ENCODE measurements at places on chromosomes 6 and 20. TPM values are rescaled to one million over a fixed set of nuclear protein-coding genes. Genes with fewer than 3 reads are reported as not detected.
A peak's percentile ranks its signal among the peaks of the same experiment; 100 is the strongest.

SLPI gene
- total RNA-seq = 44.2 TPM

PNPLA1 gene
- total RNA-seq = not detected

GRCh38 chr20:3423126-3423525, 15.7 kb upstream of the DNAAF9 start:
- no peak for DNase-seq

- DNase-seq = no peak
Measured at GRCh38 chr6:39610221-39610620, 115.0 kb downstream of the KIF6 start.

GRCh38 chr6:114580882-114581281, 238.1 kb upstream of the HS3ST5 start:
- DNase-seq = no peak

DNA sequence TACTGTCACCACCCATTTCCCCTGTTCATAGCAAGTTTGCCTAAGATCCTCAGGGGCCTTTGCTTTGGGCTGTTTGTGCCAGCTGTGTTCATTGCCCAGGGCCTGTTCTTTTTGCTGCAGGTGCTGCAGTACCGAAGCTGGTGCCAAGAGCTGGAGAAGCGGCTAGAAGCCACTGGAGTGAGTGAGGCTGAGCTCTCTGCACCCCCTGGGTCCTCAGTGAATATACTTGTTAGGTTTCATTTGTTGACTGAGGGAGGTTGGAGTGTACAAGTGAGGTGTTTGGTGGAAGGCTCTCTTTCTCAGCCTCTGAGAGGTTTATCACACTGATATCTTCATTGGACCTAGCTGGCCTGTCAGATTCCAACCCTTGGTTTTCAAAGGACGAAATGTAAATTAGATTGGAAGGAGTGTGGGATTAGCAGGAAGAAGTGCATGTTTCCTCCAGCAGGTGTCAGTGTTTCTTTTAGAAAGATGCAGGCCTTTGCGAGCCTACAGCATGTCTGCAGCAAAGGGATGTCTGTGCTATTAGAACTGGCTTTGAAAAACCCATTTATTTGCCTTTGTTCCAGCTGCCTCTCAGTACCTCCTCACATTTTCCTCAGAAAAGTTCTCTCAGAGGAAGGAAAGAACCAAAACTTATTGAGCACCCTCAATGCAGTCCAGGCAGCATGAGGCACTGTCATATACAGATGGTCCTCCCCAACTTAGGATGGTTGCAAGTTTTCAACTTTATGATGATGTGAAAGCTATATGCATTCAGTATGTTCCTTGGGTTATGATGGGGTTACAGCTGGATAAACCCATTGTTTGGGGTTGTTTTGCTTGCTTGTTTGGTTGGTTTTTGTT, 8.3 kb downstream of the CEP250 start:
- peak; percentile 32 for DNase-seq

- no peak for DNase-seq
Measured at GRCh38 chr20:63736893-63737694, 630 bp downstream of the LIME1 start.

DNA sequence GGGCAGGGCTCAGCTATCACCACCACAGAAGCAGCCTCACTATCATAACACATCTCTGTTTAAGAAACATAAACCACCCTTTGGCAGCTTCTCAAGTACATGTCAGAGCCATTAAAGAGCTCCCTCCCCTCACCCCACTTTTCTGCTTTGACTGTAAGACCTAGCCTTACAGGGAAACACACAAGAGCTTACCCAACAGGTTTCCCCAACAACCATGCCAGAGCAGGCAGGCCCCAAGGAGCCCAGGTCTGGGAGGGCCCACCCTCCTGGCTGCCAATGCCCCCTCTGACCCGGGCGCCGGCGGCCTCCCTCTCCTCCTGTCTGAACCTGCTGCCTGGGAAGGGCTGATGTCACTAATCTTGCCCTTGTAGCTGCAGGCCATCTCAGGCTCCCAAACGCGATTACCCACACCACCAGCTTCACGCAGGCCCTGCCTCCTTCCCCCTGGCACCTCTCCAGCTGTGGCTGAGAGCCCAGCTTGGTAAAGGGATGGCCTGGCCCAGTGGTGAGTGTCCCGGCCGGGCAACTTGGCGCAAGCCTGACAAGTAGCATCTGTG, 402.0 kb downstream of the MAFB start:
- DNase-seq = peak; percentile 76
